ENCODE measurements at places on chromosomes 7 and 10. TPM values are rescaled to one million over a fixed set of nuclear protein-coding genes. Genes with fewer than 3 reads are reported as not detected.

- no peak for DNase-seq
These were observed 143.1 kb downstream of the AHR start for GRCh38 chr7:17441557-17441956.

DNA sequence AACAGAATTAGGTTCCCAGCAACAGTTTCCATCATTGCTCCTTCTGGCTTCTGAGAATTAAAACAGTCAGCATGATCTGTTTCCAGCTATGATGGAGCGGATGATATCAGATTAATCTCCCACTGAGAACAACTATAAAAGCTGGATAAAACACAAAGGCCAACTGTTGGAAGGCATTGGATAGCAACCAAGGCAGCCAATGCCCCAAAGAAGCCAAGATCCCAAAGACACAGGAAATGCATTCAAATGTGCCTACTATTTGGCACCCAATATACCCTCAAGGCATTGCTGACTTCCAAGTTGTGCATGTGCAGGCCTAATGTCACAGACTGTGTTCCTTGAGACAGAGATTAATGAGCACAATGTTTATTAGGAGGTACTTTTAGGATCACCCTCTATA, 259.3 kb downstream of the ARHGAP12 start:
- DNase-seq, result no peak

- no peak for DNase-seq
These were observed 118.0 kb upstream of the RHOBTB1 start for GRCh38 chr10:61061923-61062504.

DNA sequence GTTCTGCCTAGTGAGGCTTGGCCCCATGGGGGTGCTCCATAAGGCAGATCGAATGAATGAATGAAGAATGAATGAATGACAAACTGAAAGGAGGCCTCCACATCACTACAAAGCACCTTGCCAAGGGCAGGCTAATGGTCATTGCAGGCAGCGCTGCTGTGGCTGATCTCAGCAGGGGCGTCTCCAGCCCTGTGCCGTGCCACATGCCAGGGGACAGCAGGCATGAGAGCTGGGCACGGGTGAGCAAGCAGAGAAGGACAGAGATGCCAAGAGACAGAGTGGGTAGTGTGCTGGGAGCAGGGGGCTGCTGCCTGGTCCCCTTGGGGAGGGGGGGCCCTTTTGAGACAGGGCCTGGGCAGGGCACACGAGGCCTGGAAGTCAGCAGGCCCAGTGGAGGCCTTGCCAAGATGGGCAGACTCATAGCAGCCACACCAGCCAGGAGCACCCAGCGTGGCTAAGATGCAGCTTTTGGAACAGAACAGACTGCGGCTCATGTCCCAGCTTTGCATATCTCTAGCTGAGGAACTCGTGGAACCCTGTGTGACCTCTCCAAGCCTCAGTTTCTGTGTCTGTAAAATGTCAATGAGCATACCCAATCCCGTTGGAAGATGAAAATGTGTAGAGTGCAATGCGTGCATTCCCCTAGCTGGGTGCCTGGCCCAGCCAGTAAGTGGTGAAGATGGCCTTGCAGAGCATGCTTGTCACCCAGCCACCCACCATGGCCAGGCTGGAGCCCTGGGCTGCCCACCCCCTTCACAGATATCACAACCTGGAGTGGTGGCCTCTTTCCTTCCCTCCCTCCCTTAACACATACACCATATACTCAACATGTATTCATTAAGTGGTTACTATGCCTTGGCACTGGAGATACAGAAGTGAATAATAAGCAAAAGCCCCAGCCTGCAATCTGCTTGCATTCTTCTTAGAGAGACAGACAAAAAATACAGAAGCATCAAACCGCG, 61.1 kb upstream of the LRRC18 start:
- DNase-seq, result no peak

- no peak for DNase-seq
These were observed 4.2 kb upstream of the NKX1-2 start for GRCh38 chr10:124453960-124454610.

GRCh38 chr10:44771233-44771995, 139.7 kb upstream of the TMEM72 start:
- DNase-seq, result no peak

The EN2 gene
- total RNA-seq, result not detected

The HTR7 gene
- 0.93 TPM for total RNA-seq

The CPEB3 gene
- total RNA-seq, result 2.3 TPM

The TMEM196 gene
- total RNA-seq, result 0.55 TPM

Measured in progenitor cell of endocrine pancreas (in vitro differentiated cells).